ENCODE measurements at places on chromosomes 6 and 20.

GRCh38 chr20:6956574-6956973 lies 189.1 kb downstream of the BMP2 start:
- no peak for DNase-seq

- no peak for DNase-seq
These were observed 61.4 kb downstream of the CEBPB start for GRCh38 chr20:50251992-50252511.

DNA sequence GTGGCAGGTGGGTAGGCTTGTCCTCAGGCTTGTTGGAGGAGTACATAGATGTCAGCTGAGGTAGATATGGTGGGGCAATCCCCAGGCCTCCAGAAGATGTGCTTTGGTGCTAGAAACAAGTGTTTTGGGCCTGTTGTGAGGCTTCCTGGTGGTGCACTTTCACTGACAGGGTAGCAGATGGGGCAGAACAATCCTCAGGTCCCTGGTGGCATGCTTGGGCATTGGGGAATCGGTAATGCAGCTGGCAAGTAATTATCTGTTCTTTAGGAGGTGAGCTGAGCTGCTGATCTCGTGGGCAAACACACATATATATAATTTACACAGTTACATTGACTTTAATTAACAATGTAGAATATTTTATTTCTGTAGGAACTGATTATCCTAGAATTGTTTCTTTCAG lies 458.7 kb downstream of the BMP2 start:
- DNase-seq: no peak

- no peak for DNase-seq
These were observed 162.5 kb downstream of the PRL start for GRCh38 chr6:22134308-22134707.
